ENCODE measurements at places on chromosomes 2 and 18.

GRCh38 chr2:217356142-217356541 lies 496.3 kb upstream of the TNP1 start:
- no peak for DNase-seq

- no peak for DNase-seq
These were observed 176.6 kb upstream of the CREB1 start for GRCh38 chr2:207352978-207353671.

DNA sequence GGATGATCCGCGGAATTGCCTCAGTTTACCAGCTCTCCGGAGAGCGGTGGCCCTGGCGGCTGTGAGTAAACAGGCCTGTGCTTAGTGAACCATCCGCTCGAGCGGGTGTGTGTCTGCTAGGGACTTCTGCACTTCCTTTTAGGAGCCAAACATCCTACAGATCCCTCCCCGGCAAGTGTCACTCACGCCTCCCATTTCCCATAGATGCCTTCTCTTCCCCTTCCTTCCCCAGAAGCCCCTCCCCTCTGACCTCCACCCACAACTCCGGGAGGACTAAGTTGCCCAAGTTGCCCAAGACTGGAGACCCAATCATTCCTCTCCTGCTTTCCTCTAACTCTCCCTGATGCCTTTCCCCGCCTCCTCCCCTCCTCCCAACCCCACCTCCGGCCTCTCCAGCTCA lies 2.9 kb downstream of the C1QL2 start:
- no peak for DNase-seq

DNA sequence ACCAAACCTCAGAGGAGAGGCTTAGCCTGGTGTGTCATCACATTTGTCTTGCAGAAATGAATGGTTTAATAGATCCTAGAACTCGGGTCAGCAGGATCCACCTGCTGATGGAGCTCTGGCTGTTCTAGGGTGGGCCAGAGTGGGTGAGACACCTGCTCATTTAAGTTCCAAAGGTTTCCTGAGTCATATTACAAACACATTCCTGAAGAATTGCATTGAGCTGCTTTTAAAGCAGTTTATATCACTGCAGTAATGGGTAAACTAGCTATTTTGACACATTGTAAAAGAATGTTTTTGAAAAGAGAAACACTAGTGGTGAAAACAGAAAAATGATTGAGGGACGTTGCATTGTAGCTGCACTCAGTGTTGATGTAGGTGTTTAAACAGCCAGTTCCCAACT lies 175.3 kb upstream of the TCF4 start:
- no peak for DNase-seq

DNA sequence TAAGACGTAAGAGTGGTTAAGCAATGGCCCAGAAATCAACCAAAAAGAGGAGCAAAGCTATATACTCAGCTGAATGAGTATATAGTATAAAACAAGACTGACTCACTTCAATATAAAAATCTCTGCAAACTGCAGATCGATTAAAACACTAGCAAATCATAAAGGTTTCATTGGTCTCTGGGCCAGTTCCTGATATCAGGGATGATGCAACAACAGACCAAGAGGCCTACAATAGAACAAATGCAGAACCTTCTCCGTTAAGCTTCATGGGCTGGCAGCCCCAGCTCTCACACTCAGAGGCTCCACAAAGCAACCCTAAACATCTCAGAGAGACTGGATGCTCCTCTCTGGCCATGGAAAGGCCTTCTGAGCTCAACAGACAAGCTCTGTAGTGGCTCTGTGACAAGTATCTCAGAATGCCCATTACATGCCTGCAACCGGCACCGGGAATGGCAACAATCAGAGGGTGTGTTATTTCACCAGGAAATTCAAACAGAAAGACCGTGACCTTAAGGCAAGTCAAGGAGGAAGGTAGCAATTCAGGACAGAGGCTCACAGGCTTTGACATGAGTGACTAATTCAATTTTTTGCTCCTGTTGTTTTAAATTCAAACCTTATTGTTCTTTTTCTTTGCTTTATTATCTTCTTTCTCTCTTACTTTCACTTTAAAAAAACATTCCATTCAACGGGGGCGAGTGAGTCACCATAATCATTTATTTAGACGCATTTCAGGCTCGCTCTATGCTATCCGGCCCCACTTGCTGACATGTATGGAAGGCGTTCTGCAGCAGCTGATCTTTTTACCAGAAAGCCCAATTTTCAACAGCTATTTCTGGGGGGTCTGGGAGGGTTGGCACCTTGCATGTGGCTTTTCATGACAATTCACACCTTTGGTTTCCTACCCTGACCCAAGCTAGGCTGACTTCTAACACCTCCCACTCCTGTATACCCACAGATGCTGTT lies 15.1 kb downstream of the CYRIA start:
- no peak for DNase-seq

DNA sequence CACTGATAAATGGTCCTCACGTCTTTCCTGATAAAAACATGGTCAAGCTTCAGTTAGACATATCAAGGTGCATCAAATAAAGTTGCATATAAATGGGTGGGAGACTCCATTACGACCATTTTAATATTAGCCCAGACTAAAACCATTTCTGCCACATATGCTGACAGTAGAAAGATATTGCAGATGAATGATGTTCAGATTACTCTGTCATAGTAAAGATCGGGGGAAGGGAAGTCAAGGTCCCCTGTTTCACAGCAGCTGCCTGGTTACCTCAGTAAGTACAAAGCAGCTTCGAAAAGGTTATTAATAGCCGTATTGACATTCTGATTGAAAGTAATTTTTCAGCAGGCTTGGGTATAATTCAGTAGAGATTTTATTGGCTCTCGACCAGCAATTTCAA lies 927.7 kb upstream of the CDH2 start:
- DNase-seq = no peak

DNA sequence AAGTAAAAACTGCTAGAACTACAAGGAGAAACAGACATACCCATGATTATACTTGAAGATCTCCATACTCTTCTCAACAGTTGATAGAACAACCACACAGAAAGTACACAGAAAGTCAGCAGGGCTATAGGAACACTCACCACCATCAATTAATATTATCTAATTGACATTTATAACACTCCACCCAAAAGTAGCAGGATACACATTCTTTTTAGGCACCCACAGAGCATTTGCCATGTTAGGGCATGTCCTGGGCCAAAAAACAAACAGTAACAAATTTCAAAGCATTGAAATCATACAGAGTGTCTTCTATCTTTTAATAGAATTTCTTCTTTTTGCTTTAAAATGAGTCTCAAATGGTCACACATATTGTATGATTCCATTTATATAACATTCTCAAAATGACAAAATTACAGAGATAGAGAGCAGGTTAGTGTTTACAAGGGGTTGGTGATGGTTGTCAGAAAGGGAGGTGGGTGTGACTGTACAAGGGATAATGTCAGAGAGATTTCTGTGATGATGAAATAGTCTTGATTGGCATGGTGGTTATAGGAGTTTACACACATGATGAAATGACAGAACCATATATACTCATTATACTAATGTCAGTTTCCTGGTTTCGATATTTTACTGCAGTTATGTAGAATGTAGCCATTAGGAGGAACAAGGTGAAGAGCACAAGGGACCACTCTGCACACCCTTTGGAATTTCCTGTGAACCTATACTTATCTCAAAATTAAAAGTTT lies 82.8 kb downstream of the NCK2 start:
- no peak for DNase-seq

DNA sequence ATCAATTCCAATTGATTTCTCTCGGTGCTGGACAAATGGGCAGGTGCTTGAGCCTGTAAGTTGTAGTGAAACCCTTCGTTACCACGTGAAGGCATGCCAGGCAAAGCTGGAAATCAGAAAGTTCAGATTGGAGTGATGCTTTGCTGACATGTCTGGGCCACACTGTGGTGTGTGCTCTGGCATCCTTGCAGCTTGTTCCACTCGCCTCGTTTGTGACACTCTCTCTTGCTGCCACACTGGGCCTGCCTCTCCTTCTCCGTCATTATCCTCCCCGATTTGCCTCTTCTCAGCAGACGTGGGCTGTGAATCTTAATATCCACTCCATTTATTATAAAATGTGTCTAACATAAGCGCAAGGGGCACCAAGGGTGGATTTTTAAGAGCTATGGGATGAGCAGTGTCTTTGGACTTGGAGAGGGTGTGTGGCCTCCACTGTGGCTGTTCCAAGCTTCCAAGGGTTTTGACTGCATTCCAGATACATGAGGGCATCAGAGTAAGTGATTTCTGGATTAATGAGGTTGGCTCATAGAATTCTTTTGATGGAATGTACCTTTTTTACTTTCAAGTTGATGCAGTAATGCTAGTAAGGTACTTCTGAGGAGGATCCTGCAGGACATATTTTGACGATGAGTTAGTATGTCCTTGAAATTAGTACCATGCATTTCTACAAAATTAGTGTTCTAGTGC lies 238.8 kb downstream of the TPGS2 start:
- no peak for DNase-seq

DNA sequence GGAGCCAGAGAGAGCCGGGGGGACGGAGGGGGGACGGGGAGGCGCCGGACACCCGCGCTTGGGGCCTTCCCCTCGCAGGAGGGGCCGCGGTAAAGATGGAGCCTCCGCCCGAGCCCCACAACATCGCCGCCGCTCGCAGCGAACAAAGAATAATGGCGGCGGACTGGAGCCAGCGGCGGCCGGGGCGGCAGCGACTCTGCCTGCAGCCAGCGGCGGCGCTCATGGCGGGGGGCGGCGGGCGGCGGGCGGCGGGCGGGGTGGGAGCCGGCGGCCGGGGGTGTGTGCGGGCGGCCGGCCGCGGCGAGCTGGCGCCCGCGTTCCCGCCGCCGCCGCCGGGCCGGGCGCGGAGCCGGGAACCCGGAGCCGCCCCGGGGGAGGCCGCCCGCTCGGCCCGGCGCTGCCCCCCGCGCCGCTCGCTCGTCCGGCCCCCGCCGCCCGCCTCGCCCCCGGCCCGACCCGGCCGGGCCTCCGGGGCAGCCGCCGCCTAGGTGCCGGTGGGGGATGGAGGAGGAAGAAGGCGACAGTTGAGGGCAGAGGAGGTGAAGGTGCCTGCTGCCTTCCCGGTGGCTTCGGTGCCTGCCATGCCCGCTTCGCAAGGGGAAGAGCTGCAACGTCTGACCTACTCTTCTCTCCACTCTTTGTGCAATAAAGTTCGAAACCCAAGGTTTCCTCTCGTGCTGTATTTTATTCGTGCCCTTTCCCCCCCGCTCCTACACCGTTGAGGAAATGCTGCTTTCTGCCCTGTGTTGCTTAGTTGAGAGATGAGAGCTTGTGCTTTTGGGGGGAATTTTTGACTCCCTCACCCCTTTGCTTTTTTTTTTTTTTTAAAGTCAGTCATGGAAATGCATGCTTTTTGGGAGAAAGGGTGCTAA lies 634 bp downstream of the CREB1 start:
- DNase-seq = peak; percentile 79

- no peak for DNase-seq
These were observed 260.9 kb downstream of the ICOS start for GRCh38 chr2:204197336-204198005.

GRCh38 chr18:36760598-36760997 lies 68.2 kb downstream of the TPGS2 start:
- no peak for DNase-seq

GRCh38 chr2:23246992-23247683 lies 137.8 kb upstream of the KLHL29 start:
- no peak for DNase-seq

- DNase-seq = no peak
These were observed 1390.8 kb downstream of the DPP10 start for GRCh38 chr2:115833196-115833595.

DNA sequence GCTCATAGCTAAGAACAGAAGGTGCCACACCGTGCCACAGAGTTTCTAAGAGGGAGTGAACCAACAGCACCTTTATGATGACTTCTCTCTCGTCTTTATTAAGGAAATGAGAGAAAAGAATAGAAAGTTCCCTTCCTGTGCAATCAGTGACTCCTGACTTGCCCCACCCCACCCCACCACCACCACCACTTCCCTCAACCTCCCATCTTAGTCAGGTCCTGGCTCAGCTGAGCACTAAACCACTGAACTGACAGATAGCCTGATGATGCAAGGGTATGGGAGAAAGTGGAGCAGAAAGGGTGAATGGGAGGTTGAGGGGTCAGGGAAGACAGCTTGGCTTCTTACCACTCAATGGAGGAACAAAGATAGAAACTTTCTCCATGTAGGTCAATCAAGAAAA lies 75.2 kb upstream of the RMDN2 start:
- no peak for DNase-seq

GRCh38 chr18:4256766-4257417 lies 198.2 kb downstream of the DLGAP1 start:
- DNase-seq = no peak

DNA sequence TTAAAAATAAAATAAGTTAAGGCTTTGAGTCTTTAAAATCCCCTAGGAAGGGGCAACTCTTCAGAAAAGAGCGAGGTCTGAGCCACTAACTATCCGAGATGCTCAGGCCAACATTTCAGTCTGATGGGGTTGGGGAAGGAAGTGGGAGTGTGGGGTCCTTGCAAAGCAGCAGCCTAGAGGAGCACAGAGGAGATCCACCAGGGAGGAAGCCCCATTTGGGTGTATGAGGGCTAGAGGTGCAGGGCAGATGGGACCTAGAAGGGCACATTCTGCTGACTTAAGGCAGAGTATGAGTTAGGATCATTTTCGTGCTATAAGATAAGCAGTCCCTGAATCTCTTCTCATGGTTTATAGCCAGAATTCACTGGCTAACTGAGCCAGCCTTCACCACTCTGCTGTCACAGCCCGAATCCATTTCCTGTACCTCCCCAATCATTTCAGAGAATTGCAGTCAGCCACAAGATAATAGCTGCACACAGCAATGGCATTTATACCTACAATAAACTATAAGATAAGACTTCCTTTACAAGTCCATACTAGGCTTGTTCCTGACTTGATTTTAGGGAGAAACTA lies 37.0 kb downstream of the MRPL30 start:
- no peak for DNase-seq

GRCh38 chr2:179558010-179558934 lies 293.6 kb upstream of the SESTD1 start:
- no peak for DNase-seq

DNA sequence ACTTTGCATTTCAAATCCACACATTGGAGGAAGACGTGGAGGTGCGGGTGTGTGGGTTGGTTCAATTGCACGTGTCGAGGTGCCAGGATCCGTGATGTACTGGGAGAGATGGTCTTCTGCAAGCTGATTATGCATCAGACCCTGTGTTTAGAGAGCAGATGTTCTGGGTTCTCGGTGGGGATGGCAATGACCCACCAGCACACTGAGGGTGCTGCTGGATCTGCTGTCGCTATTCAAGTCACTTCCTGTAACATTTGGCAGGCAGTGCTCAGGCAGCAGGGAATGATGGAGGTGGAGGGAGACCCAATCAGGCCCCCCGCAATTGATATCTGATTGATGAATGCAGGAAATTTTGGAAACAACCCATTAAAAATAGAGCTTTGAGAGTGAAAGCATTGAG lies 830.1 kb upstream of the POU3F3 start:
- DNase-seq = no peak

GRCh38 chr2:188181067-188181838 lies 110.4 kb upstream of the GULP1 start:
- no peak for DNase-seq

DNA sequence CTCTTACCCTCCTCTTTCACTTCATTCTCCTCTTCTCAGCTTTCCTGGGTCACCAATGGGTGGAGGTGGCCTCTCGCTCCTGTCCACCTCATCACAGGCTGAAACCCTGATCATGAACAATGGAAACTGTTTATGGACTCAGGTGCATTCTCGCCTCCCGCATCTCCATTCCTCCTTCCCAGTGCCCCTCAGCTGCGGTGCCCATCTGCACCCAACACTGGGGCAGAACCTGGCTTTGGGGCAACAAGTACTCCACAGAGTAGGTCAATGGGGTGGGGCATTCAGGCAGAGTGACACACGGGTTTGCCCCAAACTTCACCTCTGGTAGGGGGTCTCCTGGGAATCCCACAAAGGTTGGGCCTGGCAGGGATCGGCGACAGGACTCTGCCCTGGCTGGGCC lies 199.5 kb downstream of the RTP5 start:
- no peak for DNase-seq

All from activated CD8-positive, alpha-beta memory T cell treated with anti-CD3 and anti-CD28 coated beads, Interleukin-2, amount 50 U/mL, for 48 hours (primary cell).